GM06990 (cell line): ENCODE measurements at places on chromosomes 7 and 10.

DNA sequence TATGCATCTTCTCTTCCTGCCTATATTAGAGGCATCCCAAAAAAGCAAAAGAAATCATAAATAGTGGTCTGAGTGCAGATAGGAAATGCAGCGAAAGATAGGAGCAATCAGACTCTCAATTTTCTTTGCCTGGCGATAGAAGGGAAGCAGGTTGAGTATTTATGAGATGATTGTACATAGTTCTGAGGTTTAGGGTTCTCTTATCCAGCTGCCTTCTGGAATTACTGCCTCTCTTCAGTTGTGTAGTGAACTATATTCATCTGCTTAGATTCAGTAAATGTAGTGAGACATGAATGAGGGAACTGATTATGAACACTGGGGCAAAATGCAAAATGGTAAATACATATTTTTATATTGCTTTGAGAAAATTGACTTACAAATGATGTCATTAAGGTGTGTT lies 93.0 kb upstream of the CYP26C1 start:
- no peak for DNase-seq

- DNase-seq, result no peak
Measured at GRCh38 chr10:76051007-76051936, 619.8 kb downstream of the LRMDA start.

- DNase-seq, result no peak
Measured at GRCh38 chr7:149616898-149617297, 119.3 kb upstream of the ZNF746 start.

GRCh38 chr7:21944616-21945453 lies 864 bp downstream of the CDCA7L start:
- peak; percentile 52 for DNase-seq

- no peak for DNase-seq
Measured at GRCh38 chr10:132916421-132916841, 25.9 kb downstream of the CFAP46 start.

GRCh38 chr10:103529539-103529938 lies 36.0 kb downstream of the NEURL1 start:
- DNase-seq, result no peak

DNA sequence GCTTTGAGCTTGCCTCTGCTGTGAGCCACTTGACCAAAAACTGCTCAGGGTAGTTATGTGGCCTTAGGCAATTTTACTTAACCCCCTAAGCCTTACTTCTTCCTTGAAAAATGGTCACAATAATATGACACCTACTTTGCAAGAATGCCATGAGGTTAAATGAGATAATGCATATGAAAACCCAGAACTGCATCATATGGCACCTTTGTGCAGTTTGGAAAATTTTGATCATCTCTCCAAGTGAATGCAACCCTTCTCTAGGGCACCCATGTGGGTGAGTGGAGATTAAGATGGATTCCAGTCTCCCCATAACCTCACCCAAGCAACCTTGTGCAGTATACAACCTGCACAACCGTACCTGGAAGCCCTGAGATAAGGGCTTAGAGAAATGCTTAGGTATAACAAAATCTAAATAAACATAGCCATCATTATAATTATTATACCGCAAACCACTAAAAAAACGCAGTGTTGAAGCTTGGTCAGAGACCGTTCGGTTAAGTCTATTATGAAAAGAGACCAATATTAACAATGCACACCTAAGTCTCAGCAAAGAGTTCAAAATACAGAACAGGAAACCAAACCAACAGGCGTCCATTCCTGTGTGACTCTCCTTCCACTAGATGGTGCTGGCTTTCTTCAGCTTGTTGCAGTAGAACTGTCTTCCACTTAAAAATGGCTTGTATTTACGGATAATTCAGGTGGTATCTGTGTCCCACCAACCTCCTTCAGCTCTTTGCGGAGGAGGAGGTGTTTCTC lies 21.0 kb upstream of the ASB15 start:
- DNase-seq, result no peak

- peak; percentile 30 for DNase-seq
Measured at GRCh38 chr10:114874827-114875411, 53.3 kb downstream of the FHIP2A start.

DNA sequence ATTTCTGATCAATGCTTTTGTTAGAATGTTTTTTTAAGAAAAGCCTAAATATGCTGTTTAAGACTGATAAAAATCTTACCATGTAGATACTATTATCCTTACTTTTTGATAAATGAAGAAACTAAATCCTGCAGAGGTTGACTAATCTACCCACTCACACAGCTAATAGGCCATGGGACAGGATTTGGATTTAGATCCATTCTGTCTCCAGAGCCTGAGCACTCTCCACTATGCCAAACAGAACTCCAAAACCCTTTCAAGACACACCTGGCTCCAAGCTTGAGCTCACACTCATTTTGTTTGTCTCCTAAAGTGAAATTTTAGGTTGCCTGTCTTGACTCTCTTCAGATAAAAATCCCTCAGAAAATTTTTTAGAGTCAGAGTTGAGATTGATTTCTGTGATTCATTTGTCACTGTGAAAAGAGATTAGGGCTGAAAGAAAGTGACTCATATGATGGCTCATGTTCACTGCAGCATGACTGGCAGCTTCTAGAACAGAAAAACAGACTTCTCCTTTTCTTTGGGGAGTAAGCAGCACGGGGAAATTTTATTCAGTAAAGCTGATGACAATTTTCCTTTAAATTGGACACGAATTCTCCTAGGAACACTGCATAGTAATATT lies 132.3 kb upstream of the POT1 start:
- no peak for DNase-seq

DNA sequence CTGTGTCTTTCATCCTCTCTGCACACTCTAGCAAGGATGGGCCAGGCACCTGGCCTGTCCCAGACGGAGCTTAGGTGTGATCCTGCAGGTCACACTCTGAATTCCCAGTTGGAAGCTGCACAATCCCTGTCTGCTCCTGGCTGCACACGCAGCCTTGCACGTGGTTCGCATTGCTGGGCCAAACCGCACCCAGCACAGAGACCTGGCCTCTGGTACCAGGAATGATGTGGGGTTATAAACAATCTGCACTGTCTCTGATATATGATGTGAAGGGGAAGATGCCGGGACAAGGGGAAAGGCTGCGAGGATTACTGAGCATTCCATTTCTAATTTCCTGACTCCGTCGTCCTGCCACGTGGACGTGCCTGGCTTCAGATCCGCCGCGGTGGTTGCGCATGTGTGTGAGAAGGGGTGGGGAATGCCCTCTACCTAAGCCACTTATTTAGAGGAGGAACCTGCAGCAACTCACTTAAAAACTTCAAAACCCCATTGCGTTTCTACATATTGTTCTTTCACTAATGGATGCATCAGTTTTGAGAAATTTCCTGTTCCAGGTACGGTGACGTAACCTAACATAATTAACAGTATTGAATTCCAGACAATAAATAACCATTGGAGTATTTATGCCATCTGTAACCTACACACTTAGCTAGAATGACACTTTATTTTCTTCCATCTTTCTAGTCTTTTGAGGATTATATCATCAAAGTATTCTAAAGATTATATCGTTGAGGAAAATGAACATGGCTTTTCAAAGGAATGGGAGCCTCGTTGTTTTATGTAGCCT lies 559.7 kb upstream of the MGMT start:
- DNase-seq, result no peak

DNA sequence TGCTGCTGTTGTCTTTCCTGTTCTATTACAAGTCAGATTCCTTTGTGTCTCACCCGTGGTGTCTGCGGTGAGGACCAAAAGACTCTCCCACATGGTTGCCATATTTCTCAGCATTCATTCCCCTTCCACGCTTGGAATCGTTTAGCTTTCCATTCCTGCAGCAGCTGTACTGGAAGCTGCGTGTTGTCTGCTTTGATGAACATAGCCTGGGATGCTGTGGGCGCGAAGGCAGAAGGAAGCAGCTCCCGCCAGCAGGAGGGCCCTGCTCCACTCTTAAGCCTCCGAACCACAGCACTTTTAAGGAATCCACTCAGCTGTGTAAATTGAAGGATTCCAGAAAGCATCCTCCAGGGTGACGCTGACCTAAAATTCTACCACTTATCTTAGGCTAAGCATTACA lies 303.6 kb upstream of the PITRM1 start:
- no peak for DNase-seq

DNA sequence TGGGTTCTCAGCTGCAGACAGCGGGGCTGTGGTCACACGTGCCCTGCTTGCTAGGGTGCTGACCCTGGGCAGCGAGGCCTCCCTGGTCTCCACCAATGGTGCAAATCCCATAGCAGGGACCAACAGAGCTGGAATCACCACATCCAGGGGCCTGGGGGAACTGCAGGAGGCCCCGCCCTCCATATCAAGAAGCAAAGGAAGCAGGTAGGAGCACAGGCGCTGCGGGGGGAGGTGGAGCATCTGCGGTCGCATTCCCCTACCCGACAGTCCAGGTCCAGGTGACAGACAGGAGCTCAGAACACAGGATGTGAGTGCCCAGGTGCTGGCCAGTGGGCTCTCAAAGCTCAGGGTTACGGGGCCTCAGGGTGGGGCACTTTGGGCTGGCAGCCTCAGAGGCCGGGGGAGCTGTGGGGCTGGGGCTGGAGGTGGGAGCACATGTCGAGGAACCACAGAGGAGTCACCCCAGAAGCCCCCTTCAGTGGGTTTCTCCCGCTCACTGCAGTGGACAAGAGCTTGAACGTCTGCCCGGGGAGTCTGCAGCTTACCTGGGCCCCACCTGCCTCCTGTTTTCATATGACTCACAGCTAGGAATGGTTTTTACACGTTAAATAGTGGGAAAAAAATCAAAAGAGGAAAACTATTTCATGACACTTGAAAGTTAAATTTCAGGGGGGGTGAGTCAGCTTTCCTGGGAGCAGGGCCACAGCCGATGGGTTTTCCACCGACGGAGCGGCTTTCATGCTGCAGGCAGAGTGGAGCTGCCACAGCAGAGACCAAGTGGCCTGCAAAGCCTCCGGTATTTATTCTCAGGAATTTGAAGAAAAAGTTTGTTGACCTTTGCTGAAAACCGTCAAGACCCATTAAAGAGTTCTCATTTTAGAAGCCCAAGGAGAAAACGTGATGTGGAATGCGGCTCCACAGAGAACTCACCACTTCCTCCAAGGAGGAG lies 148.7 kb upstream of the PPP2R2D start:
- DNase-seq, result no peak

GRCh38 chr7:156446990-156447389 lies 193.6 kb upstream of the RNF32 start:
- DNase-seq, result no peak

DNA sequence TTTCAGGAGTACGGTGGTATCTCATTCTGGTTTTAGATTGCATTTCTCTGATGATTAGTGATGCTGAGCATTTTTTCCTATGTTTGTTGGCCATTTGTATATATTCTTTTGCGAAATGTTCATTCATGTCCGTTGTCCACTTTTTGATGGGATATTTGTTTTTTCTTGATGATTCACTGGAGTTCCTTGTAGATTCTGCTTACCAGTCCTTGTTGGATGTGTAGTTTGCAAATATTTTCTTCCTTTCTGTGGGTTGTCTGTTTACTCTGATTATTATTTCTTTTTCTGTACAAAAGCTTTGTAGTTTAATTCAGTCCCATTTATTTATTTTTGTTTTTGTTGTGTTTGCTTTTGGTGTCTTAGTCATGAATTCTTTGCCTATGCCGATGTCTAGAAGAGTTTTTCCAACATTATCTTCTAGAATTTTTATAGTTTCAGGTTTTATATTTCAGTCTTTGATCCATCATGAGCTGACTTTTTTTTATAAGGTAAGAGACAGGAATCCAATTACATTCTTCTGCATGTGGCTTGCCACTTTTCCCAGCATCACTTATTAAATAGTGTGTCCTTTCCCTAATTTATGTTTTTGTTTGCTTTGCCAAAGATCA lies 320.5 kb downstream of the MAGI2 start:
- no peak for DNase-seq

DNA sequence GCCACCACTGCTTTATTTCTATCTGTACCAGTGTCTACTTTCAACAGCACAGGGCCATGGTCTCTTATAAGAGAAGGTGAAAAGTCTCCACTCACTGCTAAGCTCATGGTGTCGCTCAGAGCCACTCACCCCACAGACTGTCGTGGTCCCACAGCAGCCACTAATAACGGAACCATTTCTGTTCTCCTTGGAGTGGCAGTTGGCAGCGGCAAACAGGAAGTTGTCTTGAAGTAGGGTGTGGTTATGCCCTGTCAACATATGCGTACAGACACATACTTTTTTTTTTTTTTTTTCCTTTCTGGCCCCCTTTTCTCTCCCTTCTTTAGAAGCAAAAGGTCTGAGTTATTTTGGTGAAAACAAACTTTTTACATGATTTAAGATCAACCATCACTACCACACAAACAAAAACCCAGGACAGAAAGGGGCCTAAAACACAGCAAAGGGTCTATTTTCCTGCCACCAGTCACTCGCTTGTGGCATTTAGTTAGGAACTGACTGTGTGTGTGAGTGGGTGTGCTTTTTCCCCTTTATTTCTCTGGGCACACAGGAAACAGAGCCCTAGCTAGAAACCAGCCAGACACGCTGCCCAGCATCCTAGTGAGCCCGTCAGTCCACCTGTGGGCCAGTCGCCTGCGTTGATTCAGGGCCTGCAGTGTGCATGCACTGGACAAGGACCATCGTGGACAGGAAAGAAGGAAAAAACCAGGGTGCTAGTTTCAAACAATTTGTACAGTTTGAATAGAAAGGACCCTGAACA lies 96.7 kb upstream of the EFCAB10 start:
- DNase-seq, result peak; percentile 44

- DNase-seq, result no peak
Measured at GRCh38 chr7:29763266-29763665, 43.0 kb upstream of the WIPF3 start.

DNA sequence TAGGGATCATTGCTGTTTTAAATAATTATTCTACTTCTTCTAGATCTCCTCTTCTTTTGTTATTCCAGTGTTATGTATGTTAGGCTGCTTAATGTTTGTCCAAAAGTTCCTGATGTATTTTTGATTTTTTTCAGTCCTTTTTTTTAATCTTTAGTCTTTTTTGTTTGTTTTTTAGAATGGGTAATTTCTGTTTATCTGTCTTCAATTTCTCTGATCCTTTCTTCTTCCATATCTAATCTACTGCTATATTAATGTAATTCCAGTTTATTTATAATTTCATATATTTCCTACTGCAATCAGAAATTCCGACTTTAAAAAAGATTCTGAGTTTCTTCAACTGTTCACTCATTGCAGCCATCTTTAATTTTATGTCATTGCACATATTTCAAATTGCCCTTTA lies 452.8 kb upstream of the POT1 start:
- DNase-seq, result no peak

GRCh38 chr7:149005427-149006344 lies 22.6 kb downstream of the PDIA4 start:
- peak; percentile 43 for DNase-seq

DNA sequence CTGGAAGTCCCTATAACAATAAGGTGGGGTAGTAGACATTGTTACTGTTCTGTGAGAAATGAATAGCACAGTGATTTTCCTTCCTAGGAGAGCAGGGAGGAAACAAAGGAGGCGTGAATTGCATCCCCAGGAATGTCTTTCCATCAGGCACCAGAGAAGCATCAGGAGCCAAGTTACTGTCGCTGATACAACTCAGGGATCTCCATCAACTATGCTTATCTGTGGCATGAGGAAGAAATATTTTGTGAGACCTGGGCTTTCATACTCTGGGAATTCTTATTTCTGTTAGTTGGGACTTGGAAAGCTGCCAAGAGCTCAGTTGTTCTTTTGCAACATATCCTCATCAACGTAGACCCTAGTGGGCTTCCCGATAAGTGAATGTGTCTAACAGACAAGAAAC lies 622.3 kb downstream of the SUGCT start:
- no peak for DNase-seq

GRCh38 chr7:140541513-140542227 lies 62.4 kb upstream of the MKRN1 start:
- DNase-seq, result no peak
